Stimulated activated CD8-positive, alpha-beta memory T cell treated with anti-CD3 and anti-CD28 coated beads, Interleukin-4, amount 100 ng/mL, for 24 hours (primary cell): ENCODE measurements at places on chromosomes 4 and X.

DNA sequence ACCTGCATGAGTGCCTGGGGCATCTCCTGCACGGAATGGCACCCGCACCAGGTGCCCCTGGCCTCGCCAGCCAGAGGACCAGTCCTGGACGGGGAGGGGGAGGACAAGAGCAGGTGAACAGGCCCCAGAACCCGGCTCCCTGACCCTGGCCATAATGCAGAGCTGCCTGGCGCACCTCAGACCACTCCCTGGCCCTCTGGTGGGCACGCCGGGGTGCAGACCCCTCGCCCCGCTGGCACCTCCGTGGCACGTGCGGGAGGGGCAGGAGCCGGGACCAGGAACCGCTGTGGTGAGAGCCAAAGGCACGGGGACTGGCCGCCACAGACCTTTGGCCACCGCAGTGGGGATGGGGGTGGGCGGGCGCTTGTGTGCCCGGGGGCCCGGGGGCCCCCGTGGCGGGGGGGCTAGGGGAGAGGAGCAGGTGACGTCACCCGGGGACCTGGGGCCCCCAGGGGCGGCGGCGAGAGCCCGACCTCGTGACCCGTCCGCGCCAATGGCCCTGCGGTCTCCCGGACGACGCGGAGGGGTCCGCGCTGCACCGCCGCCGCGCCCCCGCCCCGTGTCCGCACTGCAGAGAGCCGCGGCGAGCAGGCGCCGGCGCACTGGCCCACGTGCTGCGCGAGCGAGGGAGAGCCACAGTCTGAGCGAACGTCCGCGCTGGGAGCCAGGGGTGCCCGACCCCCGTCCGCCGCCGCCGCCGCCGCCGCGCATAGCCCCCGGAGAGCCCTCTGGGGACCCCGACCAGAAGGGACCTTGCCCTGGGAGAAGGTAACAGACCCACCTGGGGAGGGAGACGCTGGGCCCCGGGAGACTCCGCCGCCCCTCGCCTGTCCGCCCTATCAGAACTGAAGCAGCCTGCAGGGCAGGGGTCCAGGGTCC, at the start of gene PNMA3:
Gene PNMA3, plus strand, starts transcription at position 600 of the 879 bp plus-strand sequence. CDS start 586 bp downstream, outside the sequence.
- DNase-seq, result no peak

DNA sequence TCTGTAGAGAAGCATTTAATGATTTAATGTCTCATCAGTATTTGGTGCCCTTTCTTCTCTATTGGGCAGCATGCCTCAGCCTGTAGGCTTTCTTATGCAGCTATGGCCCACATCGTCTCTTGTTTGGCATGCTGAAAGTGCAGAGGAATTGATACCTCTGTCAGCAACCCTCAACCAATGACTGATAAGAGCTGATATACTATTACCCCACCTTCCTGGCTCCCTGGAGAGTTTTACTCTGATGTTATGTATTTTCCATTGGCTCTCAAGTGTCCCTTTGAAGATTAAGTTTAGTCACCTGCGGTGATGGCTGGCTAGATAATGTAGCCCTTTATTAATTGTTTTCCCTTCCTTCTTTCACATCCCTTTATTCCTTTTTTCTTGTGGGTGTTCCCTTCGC, 41.2 kb upstream of the PDHA2 start:
- no peak for DNase-seq

GRCh38 chr4:177759729-177760128, 317.5 kb upstream of the AGA start:
- no peak for DNase-seq

DNA sequence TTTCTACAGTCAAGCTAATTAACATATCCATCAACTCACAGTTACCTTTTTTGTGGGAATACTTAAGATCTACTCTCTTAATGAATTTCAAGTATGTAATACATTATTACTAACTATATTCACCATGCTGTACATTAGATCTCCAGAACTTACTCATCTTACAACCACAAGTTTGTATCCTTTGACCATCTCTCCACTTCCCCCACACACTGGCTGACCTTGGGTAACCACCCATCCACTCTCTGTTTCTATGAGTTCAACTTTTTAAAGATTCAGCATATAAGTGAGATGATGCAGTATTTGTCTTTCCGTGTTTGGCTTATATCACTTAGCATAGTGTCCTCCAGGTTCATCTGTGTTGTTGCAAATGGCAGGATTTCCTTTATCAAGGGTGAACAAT, 30.5 kb upstream of the MAGED1 start:
- no peak for DNase-seq

- DNase-seq, result no peak
Observed at GRCh38 chr4:8393593-8394038, 46.9 kb downstream of the ACOX3 start.

DNA sequence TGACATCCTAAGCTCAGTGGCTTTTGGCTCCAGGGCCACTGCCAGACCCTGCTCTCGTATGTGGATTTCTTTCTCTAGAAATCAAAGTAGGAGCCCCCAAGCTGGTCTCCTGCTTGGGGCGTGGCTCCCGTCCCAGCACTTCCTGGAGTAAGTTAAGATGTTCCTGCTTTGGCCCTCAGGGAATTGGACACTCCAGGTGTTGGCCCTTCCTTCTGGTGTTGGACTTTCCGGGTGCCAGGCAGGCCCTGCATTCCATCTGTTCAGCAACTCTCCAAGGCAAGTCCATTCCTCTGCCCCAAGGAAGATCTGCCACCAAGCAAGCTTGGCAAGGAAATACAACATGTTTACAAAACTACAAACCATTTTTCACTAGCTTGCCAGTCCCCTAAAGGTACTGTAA, 22.1 kb upstream of the GPC4 start:
- DNase-seq, result no peak
